ENCODE measurements at places on chromosomes 7 and 10. TPM values are rescaled to one million over a fixed set of nuclear protein-coding genes. Genes with fewer than 3 reads are reported as not detected.

LEP gene
- total RNA-seq, result not detected

SND1 gene
- total RNA-seq, result 204 TPM

DNA sequence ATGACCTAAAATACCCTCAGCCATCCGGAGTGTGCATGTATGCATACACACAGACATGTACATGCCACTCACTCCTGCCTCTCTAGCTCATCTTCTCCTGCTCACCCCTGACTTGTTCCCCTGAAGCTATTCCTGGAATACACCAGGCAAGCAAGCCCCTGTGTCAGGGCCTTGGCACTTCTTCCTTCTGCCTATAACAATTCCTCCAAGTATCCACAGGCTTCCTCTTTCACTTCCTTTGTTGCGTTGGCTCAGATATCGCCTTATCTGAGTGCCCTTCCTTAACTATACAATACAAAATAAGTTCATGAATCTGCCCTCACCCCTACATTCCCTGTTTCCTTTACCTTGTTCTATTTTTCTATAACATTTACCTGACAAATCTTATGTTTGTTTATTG lies 88.8 kb downstream of the NOD1 start:
- DNase-seq, result no peak

GRCh38 chr10:82402906-82403401 lies 528.0 kb downstream of the NRG3 start:
- DNase-seq, result no peak

- DNase-seq, result no peak
These were observed 58.9 kb downstream of the XRCC2 start for GRCh38 chr7:152617056-152617455.
